Bronchial smooth muscle cell (primary cell): ENCODE measurements at places on chromosomes 5 and 9. TPM values are rescaled to one million over a fixed set of nuclear protein-coding genes. Genes with fewer than 3 reads are reported as not detected.

Gene PCDHGB4
- 26.7 and 34.0 TPM in 2 replicates for total RNA-seq

Gene KCNV2
- not detected in 2 replicates for total RNA-seq

Gene DMXL1
- total RNA-seq = 17.5 and 37.4 TPM in 2 replicates

Gene DIMT1
- 14.9 and 17.5 TPM in 2 replicates for total RNA-seq

Gene GIN1
- total RNA-seq = 4.7 and 5.7 TPM in 2 replicates

Gene N4BP3
- 1.6 and 1.8 TPM in 2 replicates for total RNA-seq

Gene RGS3
- total RNA-seq = 20.8 and 60.0 TPM in 2 replicates

Gene PCDHGA5
- 1.6 and 2.0 TPM in 2 replicates for total RNA-seq

Gene SLC4A9
- total RNA-seq = not detected in 2 replicates

Gene IL5
- total RNA-seq = not detected in 2 replicates

Gene HBEGF
- 0.47 and 0.52 TPM in 2 replicates for total RNA-seq

Gene AGXT2
- not detected in 2 replicates for total RNA-seq

Gene EQTN
- not detected in 2 replicates for total RNA-seq

Gene SPEF2
- total RNA-seq = 1.2 and 3.5 TPM in 2 replicates

Gene OR1J2
- not detected in 2 replicates for total RNA-seq

Gene SPATA31A3
- total RNA-seq = not detected in 2 replicates

Gene PIP5K1B
- total RNA-seq = not detected in 2 replicates

Gene CCL27
- 0.09 TPM in 1 of 2 replicates, not detected in the other for total RNA-seq

Gene CCDC180
- total RNA-seq = 3.2 and 5.2 TPM in 2 replicates

Gene GRIN1
- total RNA-seq = under 0.01 TPM in 1 of 2 replicates, not detected in the other

Gene FAM78A
- 0.32 and 0.52 TPM in 2 replicates for total RNA-seq

Gene LSM11
- 1.7 and 1.9 TPM in 2 replicates for total RNA-seq

Gene PDE8B
- total RNA-seq = 0.09 TPM in 1 of 2 replicates, not detected in the other

Gene PCDHGB1
- total RNA-seq = 1.5 and 3.8 TPM in 2 replicates

Gene PKD2L2
- not detected in 2 replicates for total RNA-seq

Gene TUSC1
- total RNA-seq = 3.5 and 3.8 TPM in 2 replicates

Gene OBP2B
- total RNA-seq = not detected in 2 replicates

Gene IL13
- 0.16 TPM in 1 of 2 replicates, not detected in the other for total RNA-seq

Gene PCDHGB3
- 5.1 and 5.4 TPM in 2 replicates for total RNA-seq
